ENCODE measurements at places on chromosomes 16 and 17. TPM values are rescaled to one million over a fixed set of nuclear protein-coding genes. Genes with fewer than 3 reads are reported as not detected.

Gene ZNF19
- total RNA-seq = 9.8 TPM

Gene STX8
- 45.3 TPM for total RNA-seq

Gene FN3K
- total RNA-seq = 63.1 TPM

Gene KRTAP4-1
- total RNA-seq = not detected

Gene GLP2R
- 10.4 TPM for total RNA-seq

Gene POLG2
- total RNA-seq = 9.4 TPM

DNA sequence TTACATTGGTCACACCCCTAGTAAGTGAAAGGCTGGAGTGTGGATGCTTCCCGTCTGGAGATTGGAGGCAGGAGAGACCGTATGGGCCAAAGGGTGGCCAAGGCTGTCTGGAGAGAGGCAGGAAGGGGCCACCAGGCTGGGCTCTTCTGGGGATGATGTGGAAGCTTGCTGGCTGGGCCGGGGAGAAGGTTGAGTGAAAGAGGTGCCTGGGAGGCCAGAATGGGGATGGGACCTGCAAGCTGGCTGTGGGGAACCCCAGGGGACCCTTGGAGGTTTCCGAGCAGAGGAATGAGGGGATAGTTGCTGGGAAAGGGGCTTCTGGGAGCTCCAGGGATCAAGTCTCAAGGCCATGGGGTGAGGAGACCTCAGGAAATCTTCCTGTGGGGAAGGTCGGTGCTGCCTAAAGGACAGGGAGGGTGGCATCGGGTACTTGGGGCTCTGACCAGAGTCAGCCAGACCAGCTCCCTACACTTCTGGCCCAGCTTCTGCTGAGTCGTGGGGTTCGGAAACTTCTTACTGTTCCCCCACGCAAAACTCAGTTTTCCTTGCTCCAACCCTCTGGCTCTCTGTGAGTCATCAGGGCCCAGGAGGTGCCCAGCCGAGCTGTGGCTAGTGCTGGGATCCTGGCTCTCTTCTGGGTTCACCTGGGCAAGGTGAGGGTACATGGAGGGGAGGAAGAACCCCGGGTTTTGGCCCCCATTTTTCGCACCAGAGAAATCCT, 3.1 kb downstream of the MRC2 start:
- DNase-seq = no peak

GRCh38 chr16:11194913-11195312, 61.1 kb downstream of the SOCS1 start:
- DNase-seq = no peak

- no peak for DNase-seq
Measured at GRCh38 chr17:47953909-47954308, 3.8 kb downstream of the PRR15L start.
